ENCODE measurements at places on chromosomes 2 and 18.

GRCh38 chr2:61604433-61604832, 66.3 kb upstream of the XPO1 start:
- no peak for DNase-seq

DNA sequence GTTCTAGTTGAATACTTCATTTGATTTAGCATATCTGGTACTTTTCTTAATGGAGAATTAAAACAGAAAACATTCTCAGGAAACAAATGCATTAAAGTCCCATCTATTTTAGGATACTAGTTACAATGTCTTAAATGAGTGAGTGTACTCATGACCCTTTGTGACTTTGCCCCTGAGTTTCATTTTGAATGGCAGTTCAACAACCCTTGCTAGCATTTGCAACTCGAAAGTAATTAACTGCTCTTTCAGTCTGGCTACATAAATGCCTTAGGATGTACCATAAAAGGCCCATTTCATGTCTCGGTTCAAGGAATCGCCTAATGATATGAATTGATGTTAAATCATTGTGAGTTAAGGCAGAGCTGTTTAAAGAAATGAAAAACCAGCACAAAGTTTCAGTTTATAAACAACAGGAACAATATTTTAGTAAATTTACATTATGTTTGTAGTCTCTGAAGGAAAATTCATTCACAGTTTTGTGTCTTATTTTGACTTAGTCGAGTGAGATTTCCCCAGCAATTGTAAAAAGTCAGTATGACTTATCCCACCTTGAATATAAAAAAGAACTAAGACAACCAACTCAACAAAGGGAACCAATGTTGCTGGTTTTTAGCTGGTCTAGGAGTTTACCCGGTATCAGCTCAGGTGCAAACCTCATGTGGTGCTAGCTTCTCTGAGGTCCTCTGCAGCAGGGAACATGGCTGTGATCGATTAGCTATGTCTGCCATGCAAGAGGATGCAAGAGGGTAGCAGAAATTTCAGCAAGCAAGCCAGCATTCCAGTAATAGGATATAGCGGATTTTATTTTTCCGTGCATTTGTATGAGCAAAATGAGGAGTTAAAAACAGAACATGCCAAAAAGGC, 386.2 kb downstream of the PTPRM start:
- no peak for DNase-seq

DNA sequence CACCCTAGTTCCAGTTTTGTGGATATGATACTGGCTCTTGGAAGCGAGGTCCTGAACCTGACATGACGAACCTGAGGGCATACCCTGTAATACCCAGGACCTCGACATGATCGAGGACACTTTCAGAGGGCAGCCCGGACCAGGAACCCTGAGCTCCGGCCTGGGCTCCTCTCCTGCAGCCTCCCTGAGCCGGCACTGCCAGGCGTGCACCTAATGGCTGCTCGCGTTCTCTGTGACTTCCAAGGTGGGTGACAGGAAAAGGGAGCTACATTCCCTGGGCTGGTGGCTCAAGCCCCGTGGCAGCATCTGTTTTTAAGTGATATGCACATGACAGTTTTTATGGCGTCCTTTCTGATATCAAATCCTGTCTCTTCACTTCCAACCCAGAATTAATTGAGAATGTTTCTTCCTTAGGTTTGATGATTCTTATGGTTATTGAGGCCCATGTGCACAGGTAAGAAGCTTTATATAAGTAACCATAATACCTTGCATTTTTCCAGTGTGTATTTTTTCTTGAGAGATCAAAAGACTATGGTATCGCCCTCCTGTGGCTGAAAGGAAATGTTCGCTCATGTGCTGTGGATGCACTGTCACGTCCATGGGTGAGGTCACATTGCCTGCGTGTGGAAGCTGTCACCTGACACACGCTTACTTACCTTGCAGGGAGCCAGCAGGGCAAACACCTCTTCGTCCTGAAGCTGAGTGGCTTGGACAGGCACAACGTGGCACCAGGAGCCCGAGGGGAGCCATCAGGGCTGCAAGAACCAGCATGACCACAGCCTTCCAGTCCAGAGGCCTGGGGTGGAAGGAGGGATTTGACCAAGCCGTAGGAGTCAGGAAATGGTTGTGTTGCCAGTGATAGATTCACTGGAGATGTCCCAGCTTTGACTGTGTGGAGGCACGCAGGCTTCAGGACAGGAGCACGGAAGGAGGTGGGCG, 367.4 kb upstream of the MYT1L start:
- DNase-seq, result no peak

- DNase-seq, result no peak
These were observed 92.8 kb upstream of the HS6ST1 start for GRCh38 chr2:128411431-128411830.

Data from astrocyte (in vitro differentiated cells and primary cell).